Activated CD4-positive, alpha-beta T cell treated with anti-CD3 and anti-CD28 coated beads for 36 hours (primary cell): ENCODE measurements at places on chromosomes 2 and 18. TPM values are rescaled to one million over a fixed set of nuclear protein-coding genes. Genes with fewer than 3 reads are reported as not detected.

GRCh38 chr2:158493458-158493857, 36.7 kb downstream of the PKP4 start:
- DNase-seq, result no peak

DNA sequence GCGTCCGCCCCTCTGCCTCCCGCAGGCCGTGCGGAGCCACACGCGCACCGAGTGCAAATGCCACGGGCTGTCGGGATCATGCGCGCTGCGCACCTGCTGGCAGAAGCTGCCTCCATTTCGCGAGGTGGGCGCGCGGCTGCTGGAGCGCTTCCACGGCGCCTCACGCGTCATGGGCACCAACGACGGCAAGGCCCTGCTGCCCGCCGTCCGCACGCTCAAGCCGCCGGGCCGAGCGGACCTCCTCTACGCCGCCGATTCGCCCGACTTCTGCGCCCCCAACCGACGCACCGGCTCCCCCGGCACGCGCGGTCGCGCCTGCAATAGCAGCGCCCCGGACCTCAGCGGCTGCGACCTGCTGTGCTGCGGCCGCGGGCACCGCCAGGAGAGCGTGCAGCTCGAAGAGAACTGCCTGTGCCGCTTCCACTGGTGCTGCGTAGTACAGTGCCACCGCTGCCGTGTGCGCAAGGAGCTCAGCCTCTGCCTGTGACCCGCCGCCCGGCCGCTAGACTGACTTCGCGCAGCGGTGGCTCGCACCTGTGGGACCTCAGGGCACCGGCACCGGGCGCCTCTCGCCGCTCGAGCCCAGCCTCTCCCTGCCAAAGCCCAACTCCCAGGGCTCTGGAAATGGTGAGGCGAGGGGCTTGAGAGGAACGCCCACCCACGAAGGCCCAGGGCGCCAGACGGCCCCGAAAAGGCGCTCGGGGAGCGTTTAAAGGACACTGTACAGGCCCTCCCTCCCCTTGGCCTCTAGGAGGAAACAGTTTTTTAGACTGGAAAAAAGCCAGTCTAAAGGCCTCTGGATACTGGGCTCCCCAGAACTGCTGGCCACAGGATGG, 7.1 kb upstream of the WNT10A start:
- DNase-seq, result no peak

- no peak for DNase-seq
These were observed 35.8 kb downstream of the CASP10 start for GRCh38 chr2:201218780-201219179.

GRCh38 chr2:188956961-188957360, 17.2 kb upstream of the COL3A1 start:
- no peak for DNase-seq

- no peak for DNase-seq
These were observed 535.2 kb downstream of the GALR1 start for GRCh38 chr18:77784759-77785379.

GRCh38 chr2:69375494-69376353, 11.3 kb downstream of the GFPT1 start:
- DNase-seq, result no peak

DNA sequence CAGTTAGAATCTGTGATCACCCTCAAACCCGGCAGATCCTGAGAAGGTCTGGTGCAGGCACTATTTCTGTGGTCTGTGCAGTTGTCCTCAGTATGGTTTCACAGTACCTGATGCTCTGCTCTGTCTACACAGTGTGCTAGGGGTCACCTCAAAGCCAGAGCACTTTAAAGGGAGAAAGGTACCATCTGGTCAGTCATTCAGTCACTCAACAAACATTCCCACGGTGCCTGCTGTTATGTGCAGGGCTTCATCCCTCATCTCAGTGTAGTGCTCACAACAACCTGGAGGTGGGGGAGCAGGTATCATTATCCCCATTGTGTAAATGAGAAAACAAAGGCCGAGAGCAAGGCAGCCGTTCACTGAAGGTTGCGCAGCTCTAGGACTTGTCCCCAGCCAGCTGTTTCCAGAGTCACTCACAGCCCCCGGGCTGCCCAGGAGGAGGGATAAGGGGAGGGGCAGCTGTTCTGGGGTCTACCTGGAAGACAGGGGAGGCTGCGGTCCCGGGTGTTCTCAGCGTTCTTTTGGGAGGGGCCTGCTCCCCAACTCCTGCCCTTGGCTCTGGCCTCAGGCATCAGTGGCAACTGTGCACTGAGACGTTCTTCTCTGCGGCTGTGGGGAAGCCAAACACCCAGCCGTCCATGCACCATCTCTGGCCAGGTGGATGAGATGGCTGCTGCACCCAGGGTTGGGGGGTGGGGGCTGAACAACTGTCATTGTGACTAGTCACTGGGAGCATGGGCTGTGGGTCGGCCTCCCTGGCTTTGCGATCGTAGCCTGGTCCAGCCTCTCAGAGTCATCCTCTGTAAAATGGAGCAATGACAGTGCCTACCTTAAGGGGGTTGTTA, 9.2 kb downstream of the INHBB start:
- DNase-seq, result no peak

- peak; percentile 52 for DNase-seq
These were observed 160.9 kb downstream of the ZEB2 start for GRCh38 chr2:144358979-144359541.

GRCh38 chr2:111054791-111055691, 65.7 kb upstream of the BCL2L11 start:
- DNase-seq, result peak; percentile 82

DNA sequence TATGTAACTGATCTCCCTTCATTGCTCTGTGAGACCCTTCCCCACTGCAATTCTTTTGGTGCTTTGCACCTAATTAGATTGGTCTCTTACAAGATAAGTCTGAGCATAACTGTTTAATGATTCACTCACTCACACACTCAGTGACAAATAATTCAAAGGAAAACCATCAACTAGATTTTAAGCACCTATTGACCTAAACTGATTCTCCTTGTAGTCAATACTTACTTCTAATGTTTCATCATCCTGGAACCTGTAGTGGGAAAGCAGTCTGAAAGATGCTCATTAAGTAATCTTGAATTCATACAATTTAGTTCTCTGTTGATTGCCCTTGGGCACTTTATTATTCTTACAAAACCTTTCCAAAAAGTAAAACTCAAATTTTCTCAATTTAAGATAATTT, 74.3 kb upstream of the COL5A2 start:
- no peak for DNase-seq

DNA sequence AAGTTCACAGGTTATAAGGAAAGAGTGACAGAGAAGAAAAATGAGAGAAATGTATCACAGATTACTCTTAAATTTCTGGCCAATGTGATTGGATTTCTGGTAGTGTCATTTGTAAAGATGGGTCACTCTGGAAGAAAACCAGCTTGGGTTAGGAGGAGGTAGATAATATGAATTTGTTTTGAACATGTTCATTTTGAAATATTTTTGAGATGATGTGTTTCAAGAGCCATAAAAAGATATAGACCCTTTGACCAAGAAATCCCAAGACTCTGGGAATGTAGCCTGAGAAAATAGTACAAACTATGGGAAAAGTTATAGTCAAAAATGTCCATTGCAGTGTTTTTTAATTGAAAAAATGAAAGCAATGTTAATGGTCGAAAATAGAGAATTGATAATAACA, 70.7 kb downstream of the CALCRL start:
- no peak for DNase-seq

The D2HGDH gene
- total RNA-seq, result 18.2 TPM

The RGPD3 gene
- total RNA-seq, result 0.05 TPM

The VWC2L gene
- total RNA-seq, result not detected

The DSG1 gene
- not detected for total RNA-seq

The SCYGR4 gene
- total RNA-seq, result not detected

The SP5 gene
- total RNA-seq, result 0.37 TPM
